ENCODE measurements at places on chromosomes 5 and 9.

DNA sequence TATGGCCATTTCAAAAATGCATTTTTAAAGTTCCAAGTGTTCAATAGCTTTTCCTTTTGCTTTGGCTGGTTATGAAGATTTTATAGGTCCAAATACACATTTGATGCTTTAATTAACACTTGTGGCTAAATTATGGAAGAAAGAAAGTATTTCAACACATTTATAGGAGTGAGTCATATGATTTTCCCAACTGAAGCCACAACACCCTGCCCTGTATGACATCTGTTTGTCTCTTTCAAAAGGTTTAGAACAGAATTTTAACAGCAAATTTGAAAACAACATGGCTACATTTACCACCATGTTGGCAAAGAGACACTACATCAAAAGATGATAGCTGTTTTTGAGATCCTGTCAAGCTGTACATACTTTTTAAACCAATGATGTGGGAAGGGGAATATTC lies 99.4 kb downstream of the TMEM174 start:
- no peak for DNase-seq

GRCh38 chr9:80946496-80947170 lies 742.7 kb downstream of the TLE1 start:
- no peak for DNase-seq

DNA sequence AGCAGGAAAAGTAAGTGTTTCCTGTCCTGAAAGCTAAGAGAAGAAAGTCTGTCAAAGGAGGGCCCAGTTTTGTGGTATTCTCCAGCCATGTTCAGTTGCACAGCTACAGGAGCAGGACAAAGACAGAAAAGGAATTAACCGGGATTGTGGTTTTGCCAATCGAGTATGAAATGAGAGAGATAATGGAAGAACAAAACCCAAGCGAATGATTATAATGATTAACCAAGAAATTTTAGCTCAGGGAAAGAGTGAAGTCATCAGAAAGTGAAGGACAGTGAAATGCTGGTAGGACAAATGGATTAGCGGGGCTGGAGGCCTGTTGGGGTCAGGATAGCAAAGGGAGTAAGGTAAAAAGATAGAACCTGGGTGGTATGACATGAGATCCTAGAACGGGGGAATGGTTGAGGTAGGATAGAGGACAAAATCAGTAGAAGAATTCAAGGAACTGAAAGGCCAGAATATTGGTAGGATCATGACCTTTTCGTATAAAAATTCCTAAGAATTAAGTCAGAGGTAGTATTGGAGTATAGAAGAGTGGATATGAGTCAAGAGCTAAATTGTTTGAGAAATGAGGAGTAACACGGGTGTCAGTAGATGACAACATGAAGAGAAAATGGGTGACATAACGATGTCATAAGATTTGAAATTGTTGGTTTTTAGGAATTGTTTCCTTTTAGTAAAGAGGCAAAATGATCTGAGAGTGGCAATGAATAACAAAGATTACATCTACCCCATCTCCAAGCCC lies 52.8 kb downstream of the DIAPH1 start:
- DNase-seq = no peak

GRCh38 chr5:114391321-114391720 lies 29.5 kb downstream of the KCNN2 start:
- no peak for DNase-seq

- DNase-seq = no peak
Measured at GRCh38 chr5:16687898-16688297, 71.1 kb upstream of the RETREG1 start.

DNA sequence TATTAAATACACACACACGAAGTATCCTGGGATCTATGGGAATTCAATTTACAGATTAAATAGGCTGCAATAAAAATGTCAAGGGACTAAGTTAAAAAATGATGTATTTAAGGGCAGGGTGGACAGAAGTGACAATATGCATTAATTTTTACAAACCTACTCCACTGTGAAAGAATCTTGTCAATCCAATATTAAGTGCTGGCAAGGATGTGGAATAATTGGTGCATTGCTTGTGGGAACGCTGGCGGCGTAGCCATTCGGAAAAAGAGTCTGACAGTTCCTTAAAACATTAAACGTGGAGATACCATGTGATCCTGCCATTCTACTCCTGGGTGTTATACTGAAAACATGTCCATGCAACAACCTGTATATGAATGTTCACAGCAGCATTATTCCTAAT lies 4.2 kb downstream of the CDC14B start:
- no peak for DNase-seq

DNA sequence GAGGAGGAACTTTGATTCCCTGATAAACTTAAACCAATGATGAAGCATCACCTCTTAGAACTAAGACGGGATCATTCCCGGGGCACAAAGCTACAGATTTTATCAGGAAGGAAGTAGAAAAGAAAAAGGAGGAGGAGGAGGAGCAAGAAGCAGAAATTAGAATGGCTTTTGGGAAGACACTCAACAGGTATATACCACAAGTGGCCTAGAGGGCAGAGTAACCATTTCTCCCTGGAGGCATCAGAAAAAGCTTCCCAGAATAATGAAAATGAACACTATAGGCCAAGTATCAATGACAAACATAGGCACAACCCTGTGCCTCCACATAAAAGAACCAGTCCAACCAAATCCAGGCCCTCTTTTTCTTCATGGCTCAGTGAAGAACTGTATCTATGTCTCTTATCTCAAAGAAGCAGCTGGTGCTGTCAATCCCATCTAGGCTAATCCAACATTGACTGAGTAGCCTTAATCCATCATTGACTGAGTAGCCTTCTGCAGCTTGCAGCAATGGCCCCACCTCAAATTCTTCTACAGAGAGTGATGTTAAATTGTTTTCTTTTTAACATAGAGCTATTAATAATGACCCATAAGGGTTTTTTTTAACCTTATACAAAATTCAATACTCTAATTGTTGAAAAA lies 178.8 kb upstream of the KIF2A start:
- no peak for DNase-seq

GRCh38 chr5:52995095-52995494 lies 5.9 kb downstream of the ITGA2 start:
- DNase-seq = no peak

GRCh38 chr5:116788851-116789403 lies 214.3 kb upstream of the SEMA6A start:
- no peak for DNase-seq

- DNase-seq = no peak
Measured at GRCh38 chr5:139640421-139641115, 7.6 kb upstream of the CXXC5 start.

GRCh38 chr5:37189355-37189754 lies 59.8 kb downstream of the CPLANE1 start:
- DNase-seq = no peak

GRCh38 chr5:149028984-149029383 lies 33.9 kb downstream of the SH3TC2 start:
- no peak for DNase-seq

DNA sequence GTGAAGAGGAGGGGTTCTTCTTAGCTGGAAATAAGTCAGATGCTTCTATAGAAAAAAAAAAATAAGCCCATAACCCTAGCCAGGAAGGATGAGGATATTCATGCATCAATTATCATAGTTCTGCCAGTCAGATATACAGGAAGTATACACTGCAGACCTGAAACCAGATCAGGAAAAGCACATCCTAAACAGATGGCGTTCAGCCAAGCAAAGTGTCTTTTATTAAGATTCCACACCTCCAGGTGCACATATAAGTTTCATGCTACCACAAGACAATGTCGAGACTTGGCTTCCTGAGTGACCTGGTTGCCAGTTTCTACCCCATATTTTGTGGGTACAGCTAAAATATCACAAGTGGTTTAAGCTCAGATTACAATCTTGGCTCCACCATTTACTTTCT lies 108.3 kb downstream of the CETN3 start:
- no peak for DNase-seq

GRCh38 chr9:108694170-108694569 lies 161.6 kb downstream of the ACTL7B start:
- no peak for DNase-seq

- DNase-seq = no peak
Measured at GRCh38 chr9:115373000-115373709, 255.2 kb upstream of the TNC start.

DNA sequence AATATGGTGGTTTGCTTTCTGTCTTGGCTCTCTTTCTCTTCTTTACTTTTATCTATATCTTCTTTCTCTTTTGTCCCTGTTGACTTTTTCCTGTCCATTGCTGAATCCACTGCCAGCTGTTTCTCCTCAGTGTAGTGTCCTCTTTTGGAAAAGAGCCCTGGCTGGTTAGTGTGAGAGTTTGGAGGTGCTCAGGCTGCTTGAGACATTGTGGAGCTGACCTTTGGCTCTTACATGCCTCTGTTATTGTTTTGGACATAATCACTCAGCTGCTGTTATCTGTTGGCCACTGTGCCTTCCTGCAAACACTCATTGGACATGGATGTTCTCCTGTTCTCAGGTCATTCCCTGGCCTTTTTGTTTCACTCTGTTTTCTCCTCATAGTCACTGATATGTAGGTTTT lies 295.4 kb upstream of the RIOK2 start:
- DNase-seq = no peak

DNA sequence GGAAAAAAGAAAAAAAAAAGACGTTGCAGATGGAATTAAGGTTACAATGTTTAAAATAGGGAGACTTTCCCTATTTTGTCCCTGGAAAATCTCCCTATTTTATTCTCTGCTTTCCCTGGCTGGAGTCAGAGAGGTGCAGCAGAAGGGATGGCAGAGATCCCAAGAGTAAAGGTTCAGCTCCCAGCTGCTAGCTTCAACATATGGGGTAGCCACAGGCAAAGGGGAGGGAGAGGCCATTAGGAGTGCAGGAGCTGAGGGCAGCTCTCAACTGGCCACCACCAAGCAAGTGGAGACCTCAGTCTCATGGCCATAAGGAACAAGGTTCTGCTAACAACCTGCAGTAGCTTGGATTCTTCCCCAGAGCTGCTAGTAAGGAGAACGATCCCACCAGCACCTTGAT lies 367.0 kb upstream of the DAP start:
- DNase-seq = no peak

- no peak for DNase-seq
Measured at GRCh38 chr5:135015942-135016341, 18.1 kb downstream of the PITX1 start.

- no peak for DNase-seq
Measured at GRCh38 chr9:133664173-133665050, 28.2 kb downstream of the DBH start.

DNA sequence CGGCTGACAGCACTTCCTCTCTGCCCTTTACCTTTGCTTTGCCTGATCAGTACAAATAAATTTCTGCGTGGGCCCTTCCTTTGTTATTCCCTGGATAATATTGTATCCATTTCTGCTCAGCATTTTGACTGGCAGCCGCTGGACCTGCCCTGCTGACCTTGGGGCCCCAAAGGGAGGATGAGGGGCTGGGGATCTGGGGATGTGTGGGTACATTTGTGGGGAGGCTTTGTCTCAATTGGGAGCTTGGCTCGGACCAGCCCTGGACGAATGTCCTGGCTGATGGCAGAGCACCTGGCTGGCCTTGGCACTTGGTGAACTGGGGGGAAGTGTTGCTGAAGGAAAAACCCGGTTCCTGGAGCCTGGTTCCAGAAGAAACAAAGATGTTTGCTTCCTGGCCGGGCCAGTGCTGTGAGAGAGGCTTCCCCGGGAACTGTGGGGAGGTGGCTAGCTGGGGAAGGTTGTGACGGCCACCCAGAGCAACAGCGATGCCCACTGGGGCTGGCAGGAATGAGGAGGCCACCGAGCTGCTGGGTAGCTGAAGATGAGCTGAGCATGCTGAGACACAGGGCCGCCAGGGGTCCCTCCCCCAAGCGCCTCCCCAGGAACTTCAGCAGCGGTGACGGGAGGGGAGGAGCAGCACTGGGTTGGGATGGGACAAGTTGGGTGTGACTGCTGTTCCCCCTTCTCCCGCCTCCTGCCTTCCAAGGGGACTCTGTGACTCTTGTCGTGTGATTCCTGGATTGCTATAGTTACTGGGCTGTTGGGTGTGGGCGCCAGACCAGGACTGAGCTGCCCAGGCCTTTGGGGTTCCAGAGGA lies 8.4 kb downstream of the LMX1B start:
- DNase-seq = no peak

DNA sequence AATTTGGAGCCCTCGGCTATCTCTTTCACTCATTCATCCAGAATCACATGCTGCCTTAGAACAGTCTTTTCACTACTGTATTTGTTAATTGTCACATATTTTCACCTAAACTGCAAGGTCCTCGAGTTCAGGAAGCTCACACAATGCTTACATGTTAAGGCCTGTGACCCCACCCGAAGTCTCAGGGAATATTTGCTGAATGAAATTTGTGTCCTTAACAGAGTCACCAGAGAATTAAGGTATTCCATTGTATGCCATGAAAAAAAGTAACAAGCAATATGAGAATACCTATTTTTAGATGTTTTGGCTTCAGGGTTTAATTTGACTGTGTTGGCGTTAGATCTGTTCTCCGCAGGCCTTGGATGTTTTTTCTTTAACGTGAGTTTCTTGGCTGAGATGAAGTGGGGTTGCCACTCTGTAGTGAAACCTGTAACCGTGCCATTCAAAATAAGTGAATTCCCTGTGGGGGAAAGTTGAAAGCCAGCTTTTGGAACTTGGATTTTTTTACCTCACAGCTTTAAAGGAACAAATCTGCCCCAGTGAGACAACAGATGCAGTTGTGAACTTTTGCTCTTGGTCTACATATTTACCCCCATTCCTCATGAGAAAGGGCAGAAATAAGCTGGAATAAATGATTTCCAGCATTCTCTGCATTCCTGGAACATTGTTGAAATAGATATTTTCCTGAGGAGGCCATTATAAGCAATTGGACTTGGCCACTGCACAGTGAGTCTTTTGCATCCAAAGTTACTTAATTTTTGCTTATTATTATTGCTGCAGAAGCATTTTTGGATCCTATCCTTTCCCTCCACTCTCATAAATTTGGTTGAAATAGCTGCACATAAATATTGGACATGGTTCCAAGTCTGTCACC lies 35.9 kb upstream of the FBP1 start:
- DNase-seq = no peak

- no peak for DNase-seq
Measured at GRCh38 chr5:125290935-125291334, 544.5 kb upstream of the ZNF608 start.

DNA sequence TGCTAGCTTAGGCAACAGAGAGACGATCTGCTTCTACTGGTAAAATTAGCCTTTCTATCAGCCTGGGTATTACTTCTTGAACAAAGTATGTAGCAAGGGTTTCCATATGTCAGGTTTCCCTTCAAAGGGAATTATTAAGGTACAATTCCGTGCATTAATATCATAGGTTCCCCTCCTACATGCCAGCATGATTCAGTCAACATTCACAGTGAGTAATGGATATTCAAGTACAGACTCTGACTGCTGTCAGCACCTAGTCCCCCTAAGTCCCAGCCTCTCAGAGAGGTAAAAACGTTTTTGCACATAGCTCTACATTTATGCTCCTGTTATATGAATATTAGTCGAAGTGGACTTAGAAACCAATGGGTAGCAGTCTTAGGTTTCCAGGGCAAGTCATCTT lies 322.4 kb upstream of the CCNG1 start:
- no peak for DNase-seq

DNA sequence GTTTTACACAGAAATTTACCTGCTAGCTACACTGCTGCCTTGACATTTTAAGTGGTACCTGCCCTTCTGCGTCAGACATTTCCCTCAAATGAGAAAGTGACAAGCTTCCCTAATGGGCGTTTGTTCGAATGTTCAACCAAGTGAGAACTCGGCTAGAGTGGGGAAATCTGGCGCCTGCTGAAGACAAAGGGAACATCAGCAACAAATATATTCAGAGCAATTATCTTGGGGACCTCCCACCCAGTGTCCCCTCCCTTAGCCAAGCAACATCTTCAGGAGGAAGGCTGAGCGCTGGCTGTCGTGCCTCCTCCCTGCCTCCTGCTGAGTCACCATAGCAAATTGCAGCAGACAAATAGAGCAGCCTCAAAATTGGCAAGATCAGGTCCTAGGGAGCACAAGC lies 57.1 kb downstream of the MFAP3 start:
- DNase-seq = no peak

- DNase-seq = no peak
Measured at GRCh38 chr9:23820451-23821374, 5.3 kb downstream of the ELAVL2 start.

Data from stimulated activated naive CD4-positive, alpha-beta T cell (primary cell).